ENCODE measurements at places on chromosomes 4 and X.

DNA sequence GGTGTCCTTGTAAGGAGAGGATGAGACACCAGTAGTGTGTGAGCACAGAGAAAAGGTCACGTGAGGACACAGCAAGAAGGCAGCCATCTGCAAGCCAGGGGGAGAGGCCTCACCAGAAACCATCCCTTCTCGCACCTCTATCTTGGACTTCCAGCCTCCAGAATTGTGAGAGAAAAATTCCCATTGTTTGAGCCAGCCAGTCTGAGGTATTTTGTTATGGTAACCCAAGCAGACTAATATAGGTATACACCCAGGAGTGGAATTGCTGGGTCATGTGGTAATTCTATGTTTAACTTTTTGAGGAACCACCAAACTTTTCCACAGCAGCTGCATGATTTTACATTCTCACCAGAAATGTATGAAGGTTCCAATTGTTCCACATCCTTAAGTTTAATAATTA is 25.6 kb downstream of the ZDHHC9 start:
- DNase-seq, result no peak

DNA sequence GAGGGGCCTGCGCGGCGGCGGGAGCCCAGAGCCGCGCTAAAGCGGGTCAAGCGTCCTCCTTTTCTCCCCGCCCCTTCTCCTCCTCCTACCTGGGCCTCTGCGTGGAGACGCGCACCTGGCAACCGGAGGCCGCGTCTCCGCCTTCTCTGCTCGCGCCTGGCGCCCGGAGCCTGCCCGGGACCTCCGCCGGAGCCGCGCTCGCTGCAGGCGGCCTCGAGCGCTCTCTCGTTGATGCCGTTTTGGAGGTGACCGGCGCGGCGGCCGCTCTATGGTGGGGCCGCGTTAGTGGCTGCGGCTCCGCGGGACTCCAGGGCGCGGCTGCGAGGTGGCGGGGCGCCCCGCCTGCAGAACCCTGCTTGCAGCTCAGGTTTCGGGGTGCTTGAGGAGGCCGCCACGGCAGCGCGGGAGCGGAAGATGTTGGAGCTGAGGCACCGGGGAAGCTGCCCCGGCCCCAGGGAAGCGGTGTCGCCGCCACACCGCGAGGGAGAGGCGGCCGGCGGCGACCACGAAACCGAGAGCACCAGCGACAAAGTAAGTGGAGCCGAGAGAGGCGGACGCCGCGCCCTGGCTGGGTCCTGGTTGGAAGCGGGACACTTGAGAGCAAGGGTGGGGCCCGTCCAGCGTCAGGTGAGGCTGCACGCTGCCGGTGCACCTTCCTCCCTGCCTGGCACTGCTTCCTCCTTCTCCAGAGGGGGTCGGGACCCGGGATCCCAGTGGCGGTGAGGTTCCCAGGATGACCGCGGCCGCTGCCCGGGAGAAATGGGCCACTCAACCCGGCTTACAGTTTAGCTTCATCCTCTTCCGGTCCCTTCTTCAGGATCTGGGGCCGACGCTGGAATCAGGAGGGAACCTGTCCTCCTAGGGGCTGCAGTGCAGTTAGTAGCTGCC is at the start of gene CDS1:
Gene CDS1, plus strand, starts transcription at position 140 of the 888 bp plus-strand sequence. Its CDS starts 275 bp downstream, at position 415.
- peak; percentile 83 for DNase-seq

DNA sequence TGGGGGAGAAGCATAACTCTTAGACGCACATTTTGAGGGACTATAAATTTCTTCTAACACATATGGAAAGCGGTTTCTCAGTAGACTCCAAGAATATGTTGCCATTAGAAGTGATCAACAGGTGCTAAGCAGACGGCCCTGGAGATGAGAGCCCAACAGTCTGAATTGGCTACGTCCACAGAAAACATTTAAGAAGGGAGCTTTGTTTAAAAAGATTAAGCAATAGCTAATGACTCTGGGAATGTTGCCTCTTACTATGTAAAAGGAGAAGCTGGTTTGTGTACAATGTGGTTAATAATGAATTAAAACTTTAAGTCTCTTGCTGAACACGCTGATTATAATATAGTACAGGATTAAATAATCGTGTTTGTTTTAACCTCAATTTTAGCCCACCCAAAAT is 399.5 kb downstream of the SMARCA1 start:
- no peak for DNase-seq

- no peak for DNase-seq
These were observed 29.5 kb downstream of the ABLIM2 start for GRCh38 chr4:8129136-8129535.

- DNase-seq, result no peak
These were observed 60.9 kb downstream of the ARHGEF38 start for GRCh38 chr4:105613306-105613705.
